ENCODE measurements at places on chromosomes 2 and 18.

- no peak for DNase-seq
These were observed 32.2 kb downstream of the SPATS2L start for GRCh38 chr2:200338692-200339091.

DNA sequence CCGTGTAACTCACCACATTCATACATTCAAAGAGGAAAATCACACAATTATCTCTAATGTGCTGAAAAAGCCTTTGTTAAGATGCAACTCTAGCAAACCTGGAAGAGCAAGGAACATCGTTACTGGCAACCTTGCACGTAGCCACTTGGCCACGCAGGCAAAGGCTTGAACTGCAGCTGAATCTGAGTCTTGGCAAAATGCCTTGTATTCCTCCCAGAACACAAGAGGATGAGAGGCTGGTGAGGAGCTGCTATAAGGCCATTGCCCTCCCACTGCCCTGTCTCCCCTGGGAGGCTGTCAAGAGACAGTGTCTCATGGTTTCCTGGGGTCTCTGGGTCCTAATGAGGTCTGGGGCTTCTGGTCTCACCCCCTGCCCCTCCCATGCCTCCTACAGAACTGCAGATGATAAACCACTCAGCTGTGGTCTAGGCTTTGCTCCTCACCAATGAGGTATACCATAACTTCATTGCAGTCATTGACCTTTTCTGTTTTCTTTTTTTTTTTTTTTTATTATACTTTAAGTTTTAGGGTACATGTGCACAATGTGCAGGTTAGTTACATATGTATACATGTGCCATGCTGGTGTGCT, 141.4 kb downstream of the SPP2 start:
- DNase-seq, result no peak

DNA sequence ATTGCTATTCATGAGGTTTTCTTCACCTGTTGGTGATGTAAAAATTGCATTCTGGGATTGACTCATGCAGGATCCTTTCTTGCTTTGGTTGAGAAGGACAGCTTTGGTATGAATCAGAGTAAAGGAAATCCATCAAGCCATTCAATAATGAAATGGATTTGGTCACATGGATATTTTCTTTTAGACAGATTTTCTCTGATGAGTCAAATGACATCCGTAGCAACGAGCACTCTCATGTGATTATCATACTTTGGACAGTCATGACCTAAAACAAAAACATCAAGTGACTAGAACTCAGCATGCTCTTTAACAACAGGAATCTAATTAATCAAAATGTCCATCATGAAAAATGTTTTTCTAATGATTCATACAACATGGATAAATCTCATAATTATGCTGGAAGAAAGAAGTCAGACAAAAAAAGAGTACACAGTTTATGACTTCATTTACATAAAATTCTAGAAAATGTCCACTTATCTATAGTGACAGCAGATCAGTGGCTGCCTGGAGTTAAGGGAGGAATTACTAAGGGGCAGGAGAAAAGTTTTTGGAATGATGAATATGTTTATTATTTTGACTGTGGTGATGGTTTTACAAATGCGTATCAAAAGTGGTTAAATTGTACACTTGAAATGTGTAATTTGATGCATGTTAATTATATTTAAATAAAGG, 30.7 kb downstream of the TRAK2 start:
- no peak for DNase-seq

GRCh38 chr2:134174711-134175110, 79.2 kb upstream of the MGAT5 start:
- no peak for DNase-seq

- DNase-seq, result no peak
These were observed 648.1 kb downstream of the CPS1 start for GRCh38 chr2:211204456-211204855.

- DNase-seq, result no peak
These were observed 6.8 kb upstream of the DDX1 start for GRCh38 chr2:15584767-15585469.

DNA sequence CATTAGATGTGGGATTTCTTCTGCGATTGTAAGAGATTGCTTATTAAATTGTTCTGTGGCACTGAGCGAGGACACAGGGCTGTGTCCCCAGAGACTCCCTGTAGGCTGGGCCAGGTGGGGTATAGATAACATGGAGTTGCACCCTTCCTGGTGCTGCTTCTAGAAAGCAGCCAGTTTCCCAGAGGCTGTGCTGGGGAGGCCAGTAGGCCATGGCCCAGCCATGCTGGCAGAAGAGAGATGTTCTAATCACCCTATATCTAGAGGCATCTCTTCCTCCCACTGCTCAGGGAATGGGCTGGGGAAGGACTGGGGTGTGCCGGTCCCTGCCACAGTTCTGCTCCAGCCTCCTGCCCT, 66.9 kb downstream of the HS1BP3 start:
- no peak for DNase-seq

DNA sequence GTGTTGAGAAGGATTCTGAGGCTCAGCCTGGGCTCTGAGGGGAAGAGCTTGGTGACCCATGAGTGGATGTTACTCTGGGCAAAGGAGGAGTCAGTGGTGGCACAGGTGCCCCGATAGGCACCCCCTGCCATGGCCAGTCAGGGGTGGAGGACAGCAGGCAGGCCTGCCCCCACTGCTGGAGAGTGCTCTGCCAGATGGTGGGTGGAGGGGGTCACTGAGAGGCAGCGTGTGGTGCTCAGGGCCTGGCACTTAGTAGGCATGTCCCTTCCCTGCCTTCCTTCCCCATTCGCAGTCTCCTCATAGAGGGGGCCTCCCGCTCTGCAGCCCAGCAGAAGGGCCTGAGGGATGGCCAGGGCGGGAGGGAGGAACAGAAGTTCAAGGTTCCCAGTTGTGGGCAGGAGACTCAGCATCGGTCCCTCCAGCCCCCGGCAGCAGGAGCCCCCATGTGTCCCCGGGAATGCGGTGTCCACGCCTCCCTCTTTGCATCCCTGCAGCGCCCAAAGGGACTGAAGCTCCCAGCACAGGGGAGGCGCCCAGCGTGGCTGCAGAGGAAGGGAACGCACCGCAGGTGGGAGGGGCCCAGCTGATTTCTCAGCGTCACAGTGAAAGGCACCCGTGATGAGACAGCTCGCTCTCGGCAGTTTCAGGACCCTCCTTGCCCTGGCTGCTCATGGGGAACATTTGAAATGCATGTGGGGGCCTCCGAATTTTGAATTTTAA, 5.7 kb upstream of the SNED1 start:
- no peak for DNase-seq

GRCh38 chr2:210540471-210540870, 15.9 kb upstream of the CPS1 start:
- DNase-seq, result no peak

GRCh38 chr2:42136782-42137124, 32.4 kb upstream of the EML4 start:
- DNase-seq, result no peak

- DNase-seq, result peak; percentile 13
These were observed 98.7 kb downstream of the TWIST2 start for GRCh38 chr2:238946318-238947242.

GRCh38 chr2:23624378-23624777, 239.4 kb downstream of the KLHL29 start:
- DNase-seq, result no peak

GRCh38 chr2:168585700-168586099, 129.6 kb downstream of the CERS6 start:
- DNase-seq, result no peak

DNA sequence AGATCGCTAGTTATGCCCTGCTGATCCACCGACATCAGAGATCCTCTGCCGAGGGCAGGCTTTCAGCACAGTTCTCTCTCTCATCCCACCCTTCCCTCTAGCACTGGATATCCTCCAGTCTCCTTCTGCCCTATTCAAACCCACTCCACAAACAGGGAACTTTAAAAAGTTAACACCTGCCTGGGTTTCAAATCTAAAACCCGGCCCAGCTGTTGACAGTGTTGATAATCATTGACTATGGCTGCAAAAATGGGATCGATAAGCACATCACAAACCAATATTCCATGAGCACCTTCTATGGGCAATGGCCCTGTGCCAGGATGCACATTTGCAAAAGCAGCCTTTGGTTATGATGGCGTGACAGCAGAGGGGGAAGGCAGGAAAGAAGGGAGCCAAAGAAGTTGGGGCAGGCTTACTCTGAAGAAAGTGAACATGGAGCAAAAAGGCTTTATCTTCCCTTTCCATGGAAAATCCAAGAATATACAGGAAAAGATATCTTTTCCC, 482.3 kb upstream of the KLHL29 start:
- no peak for DNase-seq

- no peak for DNase-seq
These were observed 86.0 kb downstream of the KCTD1 start for GRCh38 chr18:26462355-26462754.

GRCh38 chr2:227706859-227707258, 11.0 kb downstream of the SLC19A3 start:
- no peak for DNase-seq

All from activated naive CD8-positive, alpha-beta T cell treated with anti-CD3 and anti-CD28 coated beads, Interleukin-2, amount 10 ng/mL, durations not matched to agents 7 days and 5 days (primary cell).